Effector memory CD8-positive, alpha-beta T cell (primary cell): ENCODE measurements at places on chromosomes 7 and 10.
A peak's percentile ranks its signal among the peaks of the same experiment; 100 is the strongest.

DNA sequence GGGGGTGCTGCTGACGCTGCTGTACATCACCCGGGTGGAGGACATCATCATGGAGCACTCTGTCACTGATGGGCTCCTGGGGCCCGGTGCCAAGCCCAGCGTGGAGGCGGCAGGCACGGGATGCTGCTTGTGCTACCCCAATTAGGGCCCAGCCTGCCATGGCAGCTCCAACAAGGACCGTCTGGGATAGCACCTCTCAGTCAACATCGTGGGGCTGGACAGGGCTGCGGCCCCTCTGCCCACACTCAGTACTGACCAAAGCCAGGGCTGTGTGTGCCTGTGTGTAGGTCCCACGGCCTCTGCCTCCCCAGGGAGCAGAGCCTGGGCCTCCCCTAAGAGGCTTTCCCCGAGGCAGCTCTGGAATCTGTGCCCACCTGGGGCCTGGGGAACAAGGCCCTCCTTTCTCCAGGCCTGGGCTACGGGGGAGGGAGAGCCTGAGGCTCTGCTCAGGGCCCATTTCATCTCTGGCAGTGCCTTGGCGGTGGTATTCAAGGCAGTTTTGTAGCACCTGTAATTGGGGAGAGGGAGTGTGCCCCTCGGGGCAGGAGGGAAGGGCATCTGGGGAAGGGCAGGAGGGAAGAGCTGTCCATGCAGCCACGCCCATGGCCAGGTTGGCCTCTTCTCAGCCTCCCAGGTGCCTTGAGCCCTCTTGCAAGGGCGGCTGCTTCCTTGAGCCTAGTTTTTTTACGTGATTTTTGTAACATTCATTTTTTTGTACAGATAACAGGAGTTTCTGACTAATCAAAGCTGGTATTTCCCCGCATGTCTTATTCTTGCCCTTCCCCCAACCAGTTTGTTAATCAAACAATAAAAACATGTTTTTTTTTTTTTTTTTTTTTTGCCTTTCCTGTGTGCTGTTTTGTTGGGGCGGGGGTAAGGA, 55.8 kb downstream of the TSPAN15 start:
- DNase-seq: no peak

DNA sequence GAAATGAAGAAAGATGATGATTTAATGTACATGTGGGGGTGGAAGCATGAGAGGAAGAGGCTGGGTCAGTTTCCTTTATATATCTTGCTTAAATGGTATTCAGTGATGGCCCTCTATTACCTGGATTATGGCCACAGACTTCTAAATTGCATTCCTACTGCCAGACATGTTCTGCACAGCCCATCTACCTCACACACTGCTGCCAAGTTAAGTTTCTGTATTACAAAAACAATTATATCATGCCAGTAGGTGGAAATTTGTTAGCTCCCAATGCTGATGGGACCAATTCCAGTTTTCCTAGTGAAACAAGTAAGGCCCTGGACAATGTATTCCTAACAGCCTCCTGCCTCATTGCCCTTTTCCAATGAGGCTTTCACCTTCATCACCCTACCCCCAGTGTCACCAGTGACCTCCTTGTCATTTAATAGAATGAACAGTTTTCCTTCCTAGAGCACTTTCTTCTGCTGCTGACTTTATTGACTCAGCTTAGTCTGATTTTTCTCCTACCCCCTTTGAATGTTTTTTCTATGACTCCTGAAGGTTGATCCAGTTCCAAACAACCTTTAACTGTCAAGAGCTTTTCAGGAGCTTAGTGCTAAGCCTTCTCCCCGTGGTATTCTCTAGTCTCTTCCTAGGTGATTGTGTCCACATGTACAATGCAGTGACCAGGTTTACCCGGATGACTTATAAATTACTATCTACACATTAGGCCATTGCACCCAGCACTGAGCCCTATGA, 316.6 kb upstream of the ANKRD30A start:
- DNase-seq: no peak

DNA sequence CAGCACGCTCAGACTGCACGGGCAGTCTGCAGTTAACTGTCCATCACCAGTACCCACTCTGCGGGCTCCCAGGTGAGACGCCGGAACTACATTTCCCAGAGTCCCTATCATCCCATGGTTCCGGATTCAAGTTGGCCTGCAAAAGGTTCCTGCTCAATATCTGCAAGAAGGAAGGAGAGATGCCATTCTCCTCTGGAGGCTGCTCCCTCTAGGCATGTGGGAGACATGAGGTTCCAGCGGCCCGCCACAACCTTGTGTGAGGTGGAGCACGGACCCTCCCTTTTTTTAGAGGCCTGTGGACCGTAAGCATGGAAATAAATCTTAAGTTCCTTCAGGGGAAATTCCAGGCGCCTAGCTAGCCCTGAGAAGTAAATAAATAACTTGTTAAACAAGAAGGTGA, 29.7 kb downstream of the NUP42 start:
- no peak for DNase-seq

DNA sequence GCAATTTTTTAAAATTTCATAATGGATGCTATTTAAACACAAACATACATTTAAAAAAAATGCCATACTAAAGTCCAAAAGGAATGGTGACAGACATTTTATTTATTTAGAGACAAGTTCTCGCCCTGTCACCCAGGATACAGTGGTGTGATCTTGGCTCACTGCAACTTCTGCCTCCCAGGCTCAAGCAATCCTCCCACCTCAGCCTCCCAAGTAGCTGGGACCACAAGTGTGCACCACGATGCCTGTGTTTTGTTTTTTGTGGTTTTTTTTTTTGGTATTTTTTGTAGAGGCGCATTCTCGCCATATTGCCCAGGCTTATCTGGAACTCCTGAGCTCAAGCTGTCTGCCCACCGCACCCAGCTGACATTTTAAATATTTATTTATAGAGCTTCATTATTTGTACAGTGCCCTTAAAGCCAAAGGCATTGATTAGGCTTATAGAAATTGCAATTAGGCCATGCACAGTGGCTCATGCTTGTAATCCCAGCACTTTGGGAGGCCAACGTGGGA, 703.5 kb downstream of the AUTS2 start:
- no peak for DNase-seq

GRCh38 chr7:35630024-35630972, 64.6 kb downstream of the HERPUD2 start:
- DNase-seq: no peak

DNA sequence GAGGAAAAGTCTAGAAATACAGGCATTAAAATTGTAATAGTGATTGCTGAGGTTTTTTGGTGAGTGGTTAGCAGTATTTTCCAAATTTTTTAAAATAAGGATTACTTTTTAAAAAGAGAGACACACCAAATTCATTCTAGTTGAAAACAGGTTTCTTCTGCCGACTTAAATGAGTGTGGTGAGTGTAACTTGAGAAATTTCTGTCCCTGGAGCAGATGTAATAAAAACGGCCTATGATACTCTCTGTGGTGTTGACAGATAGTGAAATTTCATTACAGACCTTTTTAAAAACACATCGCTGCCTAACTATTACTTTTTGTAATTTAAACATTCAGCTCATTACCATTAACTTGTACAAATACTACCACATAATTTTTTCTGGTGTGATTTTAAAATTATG, 90.1 kb downstream of the CYP51A1 start:
- DNase-seq: no peak

- DNase-seq: no peak
Measured at GRCh38 chr7:150923196-150923595, 54.9 kb downstream of the KCNH2 start.

- DNase-seq: peak; percentile 49
Measured at GRCh38 chr10:73810735-73811465, 498 bp downstream of the NDST2 start.

DNA sequence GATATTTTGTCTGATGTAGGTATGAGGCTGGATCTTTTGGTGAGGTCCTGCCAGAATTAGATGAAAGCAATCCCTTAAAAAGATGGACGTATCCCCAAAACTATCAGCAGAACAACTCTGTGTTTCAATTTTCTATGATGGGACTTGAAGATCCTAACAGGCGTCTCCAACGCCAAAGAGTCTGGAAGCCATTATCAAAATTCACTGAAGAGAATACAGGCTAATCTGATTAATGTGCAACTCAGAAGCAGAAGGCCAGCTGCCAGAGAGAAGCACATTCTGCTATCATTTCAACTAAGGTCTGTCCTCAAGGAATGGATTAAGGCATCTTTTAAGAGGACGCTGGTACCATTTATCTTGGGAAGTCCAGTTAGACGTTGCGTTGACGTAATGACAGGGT, 119.7 kb downstream of the FGFR2 start:
- no peak for DNase-seq

DNA sequence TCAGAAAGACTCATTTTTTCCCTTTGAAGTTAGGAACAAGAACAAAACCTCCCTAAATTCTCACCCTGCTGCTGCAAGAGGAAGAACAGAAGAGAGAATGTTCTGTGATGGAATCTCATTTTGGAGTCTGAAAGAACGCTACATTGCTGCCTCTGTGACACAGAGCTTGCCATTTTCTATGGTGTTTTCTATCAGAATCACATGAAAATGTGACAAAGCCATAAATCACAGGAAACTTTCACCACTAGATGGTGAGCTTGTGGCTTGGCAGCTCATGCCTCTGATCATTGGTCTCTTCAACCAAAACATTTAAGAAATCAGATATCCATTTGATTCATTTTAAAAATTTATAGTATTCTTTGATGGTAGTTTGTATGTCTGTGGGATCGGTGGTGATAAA, 82.9 kb downstream of the CADPS2 start:
- no peak for DNase-seq

- peak; percentile 11 for DNase-seq
Measured at GRCh38 chr10:60032723-60033122, 126.4 kb upstream of the CCDC6 start.

GRCh38 chr10:6542999-6543430, 37.1 kb downstream of the PRKCQ start:
- no peak for DNase-seq

GRCh38 chr7:87505557-87506245, 30.2 kb upstream of the ABCB4 start:
- DNase-seq: no peak

DNA sequence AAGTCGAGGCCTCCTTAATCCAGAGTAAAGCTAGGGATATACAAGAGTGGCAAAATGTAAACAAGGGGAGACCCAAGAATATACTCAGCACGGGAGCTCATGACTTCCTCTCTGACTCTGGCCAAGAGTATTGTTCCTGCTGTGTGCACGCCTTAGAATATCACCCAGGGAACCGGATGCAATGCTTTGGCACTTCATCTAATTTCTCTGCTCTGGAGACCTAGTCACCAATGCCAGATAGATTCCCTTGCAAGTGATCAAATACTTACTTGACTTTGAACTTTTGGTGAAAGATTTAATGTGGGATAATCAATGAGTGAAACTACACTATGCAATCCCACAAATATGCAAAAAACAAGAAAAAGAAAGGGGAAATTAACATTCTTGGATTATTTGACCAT, 695.5 kb downstream of the INHBA start:
- no peak for DNase-seq

DNA sequence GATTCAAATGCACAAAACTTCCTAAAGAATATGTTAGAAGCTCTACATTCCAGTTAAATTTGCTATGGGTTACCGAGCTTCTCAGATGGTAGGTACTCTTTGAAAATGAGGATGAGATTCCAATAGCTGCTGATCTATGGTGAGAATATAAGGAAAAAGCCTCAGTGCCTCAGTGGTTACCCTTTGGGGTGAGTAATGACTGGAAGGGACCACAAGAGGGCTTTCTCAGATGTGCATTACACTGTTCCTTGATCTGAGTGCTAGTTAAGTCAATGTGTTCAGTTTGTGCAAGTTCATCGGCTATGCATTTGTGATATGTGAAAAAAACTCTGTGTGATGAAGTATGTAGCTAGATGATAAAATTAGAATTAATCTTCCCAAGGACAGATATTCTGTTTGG, 3.5 kb downstream of the NRCAM start:
- no peak for DNase-seq

GRCh38 chr7:133118261-133118660, 36.4 kb upstream of the CHCHD3 start:
- no peak for DNase-seq

DNA sequence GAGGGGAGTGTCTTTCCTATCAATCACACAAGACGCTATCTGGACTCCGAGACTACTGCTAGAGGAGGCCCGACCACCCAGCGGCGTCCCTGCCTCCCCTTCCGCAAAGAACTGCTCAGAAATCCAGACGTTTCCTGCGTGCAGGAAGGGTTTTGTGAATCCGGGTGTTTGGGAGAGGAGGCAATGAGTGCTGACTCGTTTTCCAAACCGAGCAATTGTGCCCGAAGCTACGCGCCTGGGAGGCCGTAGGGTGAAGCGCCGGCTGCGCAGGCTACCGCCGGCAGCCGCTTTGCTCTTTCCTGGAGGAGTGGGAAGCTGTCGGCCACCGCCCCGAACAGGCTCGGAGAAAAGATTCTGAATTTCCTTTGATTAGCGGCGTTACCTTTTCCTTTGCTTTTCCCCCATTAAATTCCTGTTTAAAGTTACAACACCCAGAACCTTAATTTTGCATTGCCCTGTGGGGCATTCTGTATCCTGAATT, 5.3 kb downstream of the VAX1 start:
- DNase-seq: no peak

GRCh38 chr7:135773464-135773863, 24.9 kb upstream of the FAM180A start:
- DNase-seq: no peak

DNA sequence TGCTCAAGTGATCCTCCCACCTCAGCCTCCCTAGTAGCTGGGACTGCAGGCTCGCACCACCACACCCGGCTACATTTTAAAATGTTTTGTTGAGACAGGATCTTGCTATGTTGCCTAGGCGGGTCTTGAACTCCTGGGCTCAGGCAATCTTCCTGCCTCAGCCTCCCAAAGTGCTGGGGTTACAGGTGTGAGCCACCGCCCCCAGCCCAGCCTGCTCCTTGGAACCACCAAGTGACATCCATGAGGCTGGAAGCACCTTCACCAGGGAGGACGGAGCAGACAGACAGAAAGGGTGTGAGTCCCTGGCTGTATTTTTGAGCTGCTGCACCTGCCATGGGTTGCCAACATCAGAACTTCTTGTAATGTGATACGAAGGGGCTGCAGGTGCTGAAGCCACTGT, 62.3 kb upstream of the UBE3C start:
- no peak for DNase-seq

GRCh38 chr7:71454981-71455380, 323.0 kb downstream of the GALNT17 start:
- DNase-seq: no peak

DNA sequence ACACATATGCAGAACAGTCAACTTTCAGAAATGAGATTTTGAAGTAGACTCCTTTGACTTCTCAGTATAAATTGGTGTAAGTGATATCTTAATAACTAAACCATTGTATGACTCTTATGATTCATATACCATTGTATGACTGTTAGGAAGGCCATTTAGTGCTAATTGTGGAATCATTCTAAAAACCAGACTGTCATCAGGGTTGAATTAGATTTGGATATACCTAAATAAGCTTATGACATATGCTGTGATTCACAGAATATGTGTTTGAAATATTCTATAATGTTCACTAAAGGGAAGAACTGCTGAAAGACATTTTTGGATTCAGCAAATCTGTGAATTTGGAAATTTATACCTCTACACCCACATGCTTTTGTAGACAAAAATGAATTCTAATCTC, 438.1 kb downstream of the MDFIC start:
- no peak for DNase-seq

- no peak for DNase-seq
Measured at GRCh38 chr7:49848211-49848841, 74.9 kb downstream of the VWC2 start.
